ENCODE measurements at places on chromosomes 3 and 15. TPM values are rescaled to one million over a fixed set of nuclear protein-coding genes. Genes with fewer than 3 reads are reported as not detected.

The CEMIP gene
- total RNA-seq, result 0.28 TPM

The GNAT1 gene
- 0.05 TPM for total RNA-seq

The CTXND1 gene
- total RNA-seq, result 0.05 TPM

The AEN gene
- total RNA-seq, result 13.8 TPM

The SLC2A2 gene
- total RNA-seq, result not detected

The ZMAT3 gene
- 3.7 TPM for total RNA-seq

The LNP1 gene
- total RNA-seq, result 1.7 TPM

The LINGO1 gene
- total RNA-seq, result 0.24 TPM

The GRIP2 gene
- total RNA-seq, result 0.14 TPM

The IVD gene
- total RNA-seq, result 18.8 TPM

The TATDN2 gene
- 19.2 TPM for total RNA-seq

The SEMA7A gene
- 22.0 TPM for total RNA-seq

The PARP16 gene
- total RNA-seq, result 7.9 TPM

The IQCH gene
- total RNA-seq, result 1.8 TPM

All from thymus (tissue), 14 donors.